ENCODE measurements at places on chromosomes 2 and 18.

- DNase-seq: no peak
These were observed 31.4 kb downstream of the C18orf54 start for GRCh38 chr18:54389143-54389505.

DNA sequence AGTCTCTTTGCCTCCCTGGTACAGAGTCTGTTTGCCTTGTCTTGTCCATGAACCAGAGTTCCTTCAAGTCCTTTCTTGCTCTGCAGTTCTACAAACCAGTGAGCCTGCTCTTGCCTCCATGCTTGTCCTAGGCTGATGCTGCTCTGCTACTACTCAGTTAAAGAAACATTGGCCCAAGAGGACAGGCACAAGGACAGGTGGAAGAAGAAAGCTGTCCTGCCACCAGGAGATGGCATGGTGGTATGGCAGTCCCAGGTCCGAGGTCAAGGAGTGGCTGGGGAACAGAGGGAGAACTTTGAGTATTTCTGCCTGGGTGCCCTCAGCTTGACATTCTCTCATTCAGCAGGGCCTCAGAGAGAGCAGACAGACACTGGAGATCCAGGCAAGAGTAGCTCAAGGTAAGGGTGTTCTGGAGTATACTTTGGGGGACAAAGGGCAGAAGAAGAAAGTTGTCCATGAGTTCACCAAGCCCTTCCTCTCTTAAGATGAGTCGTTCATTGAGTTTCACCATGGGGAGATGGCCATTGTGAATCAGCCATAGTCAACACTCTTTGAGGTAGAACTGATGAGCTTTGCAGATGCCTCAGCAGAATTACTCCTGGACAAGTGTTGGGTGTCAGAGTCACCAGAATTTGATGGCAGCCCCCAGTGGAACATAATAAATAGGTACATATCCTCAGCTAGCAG is 20.4 kb downstream of the TTC32 start:
- no peak for DNase-seq

GRCh38 chr2:16728351-16729136 is 62.9 kb upstream of the CYRIA start:
- DNase-seq: no peak

DNA sequence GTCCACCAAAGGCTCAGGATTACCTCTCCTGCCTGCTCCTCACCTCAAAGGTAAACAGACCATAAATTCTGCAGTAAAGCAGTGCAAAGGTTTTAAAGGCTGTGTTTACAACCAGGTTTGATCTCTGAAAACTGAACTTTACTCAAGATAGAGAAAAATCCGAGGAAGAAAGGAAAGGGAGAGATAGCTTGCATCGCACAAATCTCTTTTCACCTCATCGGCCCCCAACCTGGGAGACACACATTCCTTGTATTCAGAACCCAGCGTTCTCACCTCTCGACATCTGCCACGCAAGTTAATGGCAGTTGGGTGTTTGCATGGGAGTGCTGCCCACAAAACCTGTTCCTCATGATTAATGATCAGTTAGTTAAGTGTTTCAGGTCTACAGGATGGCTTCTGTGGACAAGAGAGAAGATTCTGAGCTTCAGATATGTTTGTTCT is 72.6 kb downstream of the GATA6 start:
- no peak for DNase-seq

GRCh38 chr2:60484133-60484645 is 69.3 kb downstream of the BCL11A start:
- no peak for DNase-seq

DNA sequence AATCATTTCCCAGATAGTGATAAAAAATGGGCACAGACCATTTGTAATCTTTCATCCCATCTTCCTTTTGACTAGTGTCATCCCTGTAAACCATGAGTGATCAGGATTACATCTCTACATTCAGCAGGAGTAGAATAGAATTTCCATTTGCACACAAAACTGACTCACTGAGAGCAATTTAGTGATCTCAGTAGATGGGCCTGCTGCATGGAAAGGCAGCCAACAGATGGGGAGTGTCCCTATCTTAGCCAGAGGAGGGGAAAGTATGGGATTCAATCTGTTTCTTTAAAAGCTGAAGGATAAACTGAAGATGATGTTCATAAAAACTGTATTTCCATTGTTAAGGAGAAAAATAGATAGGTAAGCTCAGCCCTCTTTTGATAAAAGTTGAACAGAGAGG is 441.7 kb downstream of the ZNF521 start:
- DNase-seq: no peak

DNA sequence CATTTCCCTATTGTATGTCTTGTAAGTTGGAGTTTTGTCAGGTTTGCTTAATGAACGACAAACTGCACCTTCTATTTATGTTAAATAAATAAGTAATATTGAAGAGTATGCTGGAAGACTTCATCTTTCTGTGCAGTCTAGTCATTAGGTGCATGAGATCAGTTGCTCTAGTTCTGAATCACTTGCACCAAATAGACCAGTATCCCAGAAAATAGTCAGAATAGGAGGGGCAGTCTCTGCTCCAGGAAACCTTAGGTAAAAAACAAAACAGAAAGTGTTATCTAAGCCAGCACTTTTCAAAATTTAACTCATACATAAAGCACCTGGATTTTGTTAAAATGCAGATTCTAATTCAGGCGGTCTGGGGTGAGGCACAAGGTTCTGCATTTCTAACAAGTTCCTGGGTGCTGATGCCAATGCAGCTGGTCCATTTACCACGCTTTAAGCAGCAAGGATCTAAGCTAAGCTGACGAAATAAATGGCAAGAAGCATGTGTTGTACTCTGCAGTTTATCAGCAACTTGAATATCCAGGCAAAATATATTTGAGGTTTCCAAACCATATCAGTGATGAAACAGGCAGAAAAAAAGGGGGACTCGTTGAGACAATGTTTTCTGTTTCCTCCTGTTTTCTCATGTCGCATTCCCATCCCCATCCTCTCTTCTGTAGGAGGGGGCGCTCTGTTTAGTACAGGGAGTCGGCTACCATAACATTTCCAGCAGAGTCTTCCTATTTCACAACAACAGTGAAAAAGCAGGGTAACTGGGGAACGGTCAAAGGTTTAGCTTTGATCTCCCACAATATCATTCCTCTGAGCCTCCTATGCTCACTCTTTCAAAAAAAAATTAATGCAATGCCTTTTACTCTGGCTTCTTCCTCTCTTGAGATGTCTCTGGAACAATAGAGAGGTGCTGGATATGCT is 106.4 kb downstream of the MBD2 start:
- DNase-seq: no peak

DNA sequence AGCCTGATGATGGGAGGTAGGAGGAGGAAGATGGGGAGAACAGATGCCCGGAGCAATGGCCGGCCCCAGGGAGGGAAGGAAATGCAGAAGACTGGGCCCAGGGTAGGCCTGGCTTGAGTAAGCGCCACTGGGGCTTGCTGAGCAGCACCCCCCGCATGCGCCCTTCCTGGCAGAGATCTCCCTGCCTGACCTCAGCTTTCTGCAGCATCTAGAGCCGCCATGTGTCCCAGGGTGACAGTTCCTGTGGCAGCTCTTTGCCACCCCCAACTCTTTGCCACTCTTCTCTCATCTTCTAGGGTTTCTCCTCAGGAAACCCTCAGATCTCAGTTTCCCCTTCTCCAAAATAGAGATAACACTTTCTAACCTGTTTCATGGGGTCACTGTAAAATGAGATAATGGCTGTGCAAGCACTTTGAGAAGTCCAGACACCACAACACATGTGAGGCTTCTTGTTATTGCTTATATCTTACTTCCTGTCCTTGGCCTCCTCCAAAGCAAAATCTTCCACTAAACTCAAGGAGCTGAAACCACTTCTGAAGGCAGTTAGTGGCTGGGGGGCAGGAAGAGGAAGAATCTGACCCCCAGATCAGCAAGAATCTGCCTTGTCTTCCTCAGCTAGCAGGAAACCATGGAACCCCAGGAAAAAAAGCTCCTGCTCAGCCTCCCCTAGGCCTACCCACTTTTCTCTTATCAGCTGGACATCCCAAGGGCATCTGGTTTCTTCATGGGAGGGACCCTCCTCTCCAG is 64.9 kb downstream of the EPAS1 start:
- DNase-seq: no peak

DNA sequence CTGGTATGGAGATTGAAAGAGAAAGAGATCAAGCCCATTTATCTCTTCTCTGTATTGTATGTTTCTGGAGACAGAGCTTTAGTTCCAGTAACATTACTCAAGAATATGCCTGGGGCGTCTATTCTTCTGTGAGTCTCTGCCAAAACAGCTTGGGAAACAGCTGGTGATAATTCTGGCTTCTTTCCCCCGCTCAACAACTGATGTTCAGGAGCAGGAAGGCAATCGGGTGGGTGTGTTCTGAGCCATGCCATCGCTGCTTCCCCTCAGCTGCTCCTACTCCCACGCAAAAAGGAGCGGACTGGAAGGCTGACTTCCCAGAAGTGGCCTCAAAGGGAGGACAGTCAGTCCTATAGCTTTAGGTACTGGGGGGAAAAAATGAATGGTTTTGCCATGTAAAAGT is 695.1 kb downstream of the PLCL1 start:
- no peak for DNase-seq

- no peak for DNase-seq
These were observed 140.8 kb downstream of the DDX1 start for GRCh38 chr2:15732341-15733077.

GRCh38 chr2:20190170-20190569 is 34.8 kb downstream of the SDC1 start:
- DNase-seq: no peak

DNA sequence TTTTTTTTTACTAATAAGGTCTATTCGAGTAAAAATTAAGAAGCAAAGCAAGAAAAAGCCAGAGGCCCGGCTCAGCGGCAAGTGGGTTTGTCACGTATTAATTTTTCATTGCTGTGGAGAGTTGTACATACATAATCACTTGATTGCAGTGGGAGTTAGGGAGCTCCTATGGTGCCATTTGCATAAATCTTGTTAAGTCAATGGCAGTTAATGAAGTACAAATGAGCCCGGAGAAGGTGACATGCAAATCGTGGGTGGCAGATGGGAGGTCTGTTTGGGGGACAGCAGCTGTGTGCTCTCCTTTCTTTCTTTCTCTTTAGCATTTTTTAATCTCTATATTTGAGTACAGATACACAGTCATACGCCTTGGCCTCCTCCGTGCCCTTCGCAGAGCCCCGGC is 317.0 kb downstream of the AGAP1 start:
- no peak for DNase-seq

DNA sequence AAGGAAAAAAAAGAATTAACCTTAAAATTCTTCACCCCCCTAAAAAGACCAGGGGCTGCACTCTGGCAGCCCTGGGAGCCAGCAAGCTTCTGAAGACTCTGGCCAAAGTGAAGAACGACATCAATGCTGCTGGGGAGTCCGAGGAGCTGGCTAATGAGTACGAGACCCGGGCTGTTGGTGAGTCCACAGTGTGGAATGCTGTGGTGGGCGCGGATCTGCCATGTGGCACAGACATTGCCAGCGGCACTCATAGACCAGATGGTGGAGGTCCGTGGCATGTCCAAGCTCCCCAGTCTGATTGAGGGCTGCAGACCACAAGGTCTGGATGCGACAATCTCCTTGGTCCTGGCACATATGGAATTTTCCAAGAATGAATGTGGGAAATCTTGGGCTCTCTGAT is 47.4 kb downstream of the TRPM8 start:
- DNase-seq: no peak

DNA sequence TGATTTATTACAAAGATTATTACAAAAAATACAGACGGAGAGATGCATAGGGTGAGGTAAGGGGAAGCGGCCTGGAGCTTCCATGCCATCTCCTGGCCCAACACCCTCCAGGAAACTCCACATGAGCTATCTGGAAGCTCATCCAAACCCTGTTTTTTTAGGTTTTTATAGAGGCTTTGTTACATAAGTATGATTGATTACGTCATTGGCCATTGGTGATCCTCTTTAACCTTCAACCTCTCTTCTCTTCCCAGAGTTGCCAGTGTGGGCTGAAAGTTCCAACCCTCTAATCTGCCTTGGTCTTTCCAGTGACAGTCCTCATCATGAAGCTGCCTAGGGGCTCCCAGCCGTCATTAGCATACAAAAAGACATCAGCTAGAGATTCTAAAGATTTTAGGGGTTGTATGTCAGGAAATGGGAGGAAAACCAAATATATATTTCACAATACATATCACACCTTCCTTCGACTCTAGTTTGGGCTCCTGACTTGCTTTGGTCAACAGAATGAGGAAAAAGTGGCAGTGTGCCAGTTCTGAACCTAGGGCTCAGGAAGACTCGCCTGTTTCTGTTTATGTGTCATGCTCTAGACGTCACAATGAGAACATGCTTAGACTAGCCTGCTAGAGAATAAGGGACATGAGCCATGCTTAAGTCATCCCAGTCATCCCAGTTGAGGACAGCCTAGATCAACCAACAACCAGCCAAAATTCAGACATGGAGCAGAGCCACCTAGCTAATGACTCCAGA is 54.1 kb downstream of the ETAA1 start:
- DNase-seq: peak; percentile 59

- DNase-seq: peak; percentile 11
These were observed 37.8 kb downstream of the HS6ST1 start for GRCh38 chr2:128280901-128281321.

DNA sequence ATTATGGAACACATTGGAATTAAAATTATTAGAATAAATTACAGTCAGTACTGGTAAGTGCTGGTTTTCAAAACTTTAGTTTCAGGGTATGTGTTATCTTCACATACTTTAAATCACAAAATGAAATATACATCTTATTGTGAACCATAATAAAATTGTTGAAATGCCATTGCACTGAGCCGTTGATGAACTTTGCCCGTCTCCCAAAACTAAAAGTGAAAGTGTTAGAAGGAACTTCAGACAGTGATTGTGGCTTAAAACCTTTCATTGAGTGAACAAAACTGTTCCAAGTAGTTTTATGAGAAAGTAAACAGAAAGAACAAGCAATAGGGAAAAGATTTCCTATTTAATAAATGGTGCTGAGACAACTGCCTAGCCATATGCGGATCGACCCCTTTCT is 811.6 kb downstream of the PLCL1 start:
- no peak for DNase-seq

GRCh38 chr2:233443511-233444183 is 89.4 kb downstream of the DGKD start:
- DNase-seq: peak; percentile 73

GRCh38 chr2:161606327-161606726 is 17.9 kb upstream of the SLC4A10 start:
- no peak for DNase-seq

- no peak for DNase-seq
These were observed 74.0 kb downstream of the MYO1B start for GRCh38 chr2:191319186-191319585.

- no peak for DNase-seq
These were observed 16.5 kb downstream of the LPIN1 start for GRCh38 chr2:11762799-11763461.

- DNase-seq: no peak
These were observed 598.8 kb downstream of the SUCLG1 start for GRCh38 chr2:83860320-83860719.

DNA sequence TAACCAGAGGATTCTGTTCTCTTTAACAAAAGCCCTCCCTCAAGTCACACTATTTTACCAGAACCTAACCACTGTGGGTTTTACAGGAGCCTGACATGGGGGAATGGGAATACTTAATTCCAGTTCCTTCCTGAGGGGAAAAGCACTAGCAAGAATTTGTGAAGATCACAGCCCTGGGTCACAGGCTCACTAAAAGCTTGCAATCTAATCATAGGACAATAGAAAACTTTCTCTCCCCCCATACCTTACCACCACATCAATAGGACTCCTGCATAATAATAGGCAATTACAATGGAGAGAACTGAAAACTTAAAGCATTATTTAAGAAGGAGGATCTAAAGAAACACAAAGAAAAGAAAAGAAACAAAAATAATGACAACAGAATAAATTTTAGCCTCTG is 225.8 kb upstream of the ZNF804A start:
- DNase-seq: no peak

GRCh38 chr2:100571668-100572067 is 8.9 kb downstream of the PDCL3 start:
- DNase-seq: no peak

Measured in SHP77 (cell line).